ENCODE measurements at places on chromosomes 5 and 9. TPM values are rescaled to one million over a fixed set of nuclear protein-coding genes. Genes with fewer than 3 reads are reported as not detected.

The SLC6A18 gene
- total RNA-seq: not detected

The QRFP gene
- total RNA-seq: not detected

The NPR3 gene
- total RNA-seq: 315 TPM

The TPPP gene
- total RNA-seq: 0.07 TPM

The ENTREP1 gene
- 3.8 TPM for total RNA-seq

The PIP5K1B gene
- not detected for total RNA-seq

The SLC22A5 gene
- 6.6 TPM for total RNA-seq

The PCDHGA3 gene
- total RNA-seq: 0.51 TPM
